Thoracic aorta (tissue), 2 donors: ENCODE measurements at places on chromosomes 16 and 17. TPM values are rescaled to one million over a fixed set of nuclear protein-coding genes. Genes with fewer than 3 reads are reported as not detected.
A peak's percentile ranks its signal among the peaks of the same experiment; 100 is the strongest.

GRCh38 chr17:65638221-65638975, 77.0 kb upstream of the AXIN2 start:
- no peak overlapping the region for H3K27ac ChIP-seq
- H3K4me1 ChIP-seq = no peaks in the 10 kb centered on the region
- H3K4me3 ChIP-seq = no peak overlapping the region
- H3K27me3 ChIP-seq = no peaks in the 10 kb centered on the region
- no peak for DNase-seq
- no peaks in the 10 kb centered on the region for H3K36me3 ChIP-seq

- no peak overlapping the region for H3K27ac ChIP-seq
- H3K4me3 ChIP-seq = no peak overlapping the region
- H3K27me3 ChIP-seq = no peaks in the 10 kb centered on the region
- peaks cover 57% of the 10 kb centered on the region for H3K36me3 ChIP-seq
- H3K4me1 ChIP-seq = no peaks in the 10 kb centered on the region
- no peak for DNase-seq
Measured at GRCh38 chr16:30723725-30724355, 24.4 kb upstream of the PHKG2 start.

- no peak overlapping the region for H3K27ac ChIP-seq
- no peaks in the 10 kb centered on the region for H3K4me1 ChIP-seq
- DNase-seq = no peak
- no peaks in the 10 kb centered on the region for H3K27me3 ChIP-seq
Measured at GRCh38 chr17:58234512-58234911, 3.9 kb upstream of the LPO start.

DNA sequence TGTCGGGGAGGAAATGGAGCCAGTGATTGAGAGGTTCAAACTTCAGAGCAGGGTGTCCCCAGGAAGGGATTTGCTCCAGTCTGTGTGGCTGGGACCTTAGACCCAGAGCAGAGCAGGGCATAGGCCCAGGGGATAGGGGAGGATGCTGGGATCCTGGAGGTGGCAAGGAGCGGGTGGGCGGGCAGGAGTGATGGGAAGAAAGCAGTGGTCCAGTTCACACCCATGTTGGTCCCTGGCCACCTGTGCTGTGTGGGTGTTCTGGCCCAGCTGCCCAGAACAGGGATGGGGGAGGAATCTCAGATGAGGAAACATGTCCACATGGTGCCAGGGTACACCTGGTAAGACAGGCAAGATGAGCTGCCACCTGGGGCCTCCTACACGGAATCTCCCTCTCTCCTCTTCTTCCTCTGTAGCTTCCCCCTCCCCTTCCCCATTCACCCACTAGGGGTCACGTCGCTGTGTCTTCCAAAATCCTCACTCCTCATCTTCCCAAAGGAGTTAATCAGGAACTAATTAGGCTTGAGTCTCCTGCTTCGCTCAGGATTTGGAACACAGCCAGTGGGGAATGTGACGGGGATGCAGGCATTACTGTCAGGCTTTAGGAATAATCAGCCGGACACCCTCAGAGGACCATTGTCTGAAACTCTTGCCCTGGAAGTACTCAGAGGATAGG, 2.3 kb downstream of the BEAN1 start:
- no peak overlapping the region for H3K4me3 ChIP-seq
- H3K27ac ChIP-seq = no peak overlapping the region
- no peaks in the 10 kb centered on the region for H3K27me3 ChIP-seq
- peaks cover 16% of the 10 kb centered on the region for H3K4me1 ChIP-seq
- H3K36me3 ChIP-seq = no peaks in the 10 kb centered on the region

DNA sequence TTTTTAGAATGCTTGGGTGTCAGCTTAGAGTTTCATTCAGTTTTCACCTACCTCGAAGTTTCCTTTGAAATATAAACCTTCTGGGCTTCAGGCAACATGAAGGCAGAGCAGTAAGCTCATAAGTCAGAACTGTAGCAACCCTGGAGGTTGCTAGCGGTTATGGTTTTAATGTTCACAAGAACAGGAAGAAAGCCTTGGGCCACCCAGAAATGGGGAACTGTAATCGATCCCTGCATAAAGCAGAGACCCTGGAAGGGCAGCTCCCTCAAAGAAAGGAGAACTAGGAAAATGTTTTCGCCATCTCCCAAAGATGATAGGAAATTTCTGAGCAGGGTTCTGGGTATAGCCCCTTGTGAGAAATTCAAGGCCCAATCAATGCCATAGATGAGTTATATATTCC, 47.8 kb upstream of the RASL10B start:
- no peaks in the 10 kb centered on the region for H3K4me1 ChIP-seq
- no peak overlapping the region for H3K27ac ChIP-seq
- no peak overlapping the region for H3K4me3 ChIP-seq

GRCh38 chr16:72657791-72658190, 390.1 kb downstream of the ZFHX3 start:
- H3K27me3 ChIP-seq = no peaks in the 10 kb centered on the region
- no peaks in the 10 kb centered on the region for H3K4me1 ChIP-seq
- H3K36me3 ChIP-seq = no peaks in the 10 kb centered on the region
- no peak for DNase-seq
- no peak overlapping the region for H3K4me3 ChIP-seq

DNA sequence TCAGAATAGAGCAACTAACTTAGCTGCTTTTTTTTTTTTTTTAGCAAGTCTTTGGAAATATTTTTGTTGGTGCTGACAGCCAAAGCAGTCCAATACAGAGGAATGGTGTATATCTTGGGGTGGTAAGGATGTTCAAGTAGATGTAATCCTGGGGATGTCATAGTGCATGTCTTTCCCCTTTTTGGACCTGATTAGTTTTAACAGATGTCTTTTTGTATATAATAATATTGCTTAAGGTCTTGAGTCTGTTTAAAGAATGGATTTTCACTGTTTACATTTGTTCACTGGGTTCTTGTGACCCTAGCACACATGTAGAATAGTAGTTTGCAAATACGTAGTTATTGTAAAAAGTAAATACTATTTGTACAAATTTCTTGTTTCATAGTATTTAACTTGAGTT, 7.9 kb downstream of the TAF15 start:
- no peaks in the 10 kb centered on the region for H3K27me3 ChIP-seq
- no peak overlapping the region for H3K27ac ChIP-seq
- peaks cover 22% of the 10 kb centered on the region for H3K36me3 ChIP-seq

DNA sequence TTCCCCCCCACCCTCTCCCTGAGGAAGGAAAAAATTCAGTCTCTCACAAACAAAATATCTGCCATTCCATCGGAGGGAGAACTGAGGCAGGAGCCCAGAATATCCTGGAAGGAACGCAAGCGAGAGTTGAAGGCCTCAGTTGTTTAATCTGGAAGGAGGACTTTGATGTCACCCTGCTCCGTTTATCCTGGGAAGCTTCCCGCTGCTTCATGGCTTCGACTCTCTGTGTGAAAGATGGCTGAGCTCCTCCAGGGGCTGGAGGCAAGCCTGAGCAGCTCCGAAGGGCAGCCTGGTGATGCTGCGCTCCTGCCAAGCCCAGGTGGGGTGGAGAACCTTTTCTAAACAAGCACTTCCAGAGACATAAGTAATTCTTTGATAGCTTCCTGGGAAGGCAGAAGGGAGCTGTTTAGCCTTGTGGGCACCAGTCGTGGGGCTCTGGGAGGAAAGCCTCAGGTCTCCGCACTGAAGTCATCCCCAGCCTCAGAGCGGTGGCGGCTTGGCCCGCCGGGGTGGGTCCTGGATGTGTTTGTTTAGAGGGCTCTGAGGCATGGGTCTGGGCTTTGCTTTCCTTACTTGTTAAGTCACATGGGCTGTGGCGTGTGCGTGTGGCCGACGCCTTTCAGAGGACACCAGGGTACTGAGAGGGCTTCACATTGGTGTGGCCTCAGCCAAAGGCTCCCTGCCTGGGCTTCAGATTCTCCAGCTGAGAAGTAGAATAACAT, 7.9 kb downstream of the NKD1 start:
- H3K4me3 ChIP-seq = peak overlapping the region; percentile 42
- H3K36me3 ChIP-seq = peaks cover 19% of the 10 kb centered on the region
- H3K4me1 ChIP-seq = peaks cover 25% of the 10 kb centered on the region
- H3K27ac ChIP-seq = peak overlapping the region; percentile 74
- no peak for DNase-seq

GRCh38 chr16:65950211-65950610, 416.3 kb upstream of the CDH5 start:
- no peaks in the 10 kb centered on the region for H3K4me1 ChIP-seq
- H3K4me3 ChIP-seq = no peak overlapping the region
- H3K27ac ChIP-seq = no peak overlapping the region
- no peak for DNase-seq
- H3K27me3 ChIP-seq = no peaks in the 10 kb centered on the region
- H3K36me3 ChIP-seq = no peaks in the 10 kb centered on the region

DNA sequence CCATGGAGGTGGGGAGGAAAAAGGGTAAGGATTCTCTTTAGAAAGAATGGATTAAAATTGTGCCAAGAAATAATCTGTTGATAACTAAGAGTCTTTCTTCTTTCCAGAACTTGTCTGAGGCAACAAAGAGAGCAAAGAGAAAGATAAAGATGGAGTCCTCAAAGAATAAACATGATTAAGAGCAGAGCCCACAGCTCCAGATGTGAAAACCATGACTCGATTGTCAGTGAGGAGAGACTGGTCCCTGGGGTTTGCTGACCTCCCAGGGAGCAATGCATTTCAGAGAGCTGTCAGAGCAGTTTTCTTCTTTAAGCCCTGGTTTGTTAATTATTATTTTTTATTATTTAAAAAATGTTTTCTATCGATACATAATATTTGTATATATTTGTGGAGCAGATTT, 74.6 kb downstream of the TMEM100 start:
- no peak for DNase-seq
- no peaks in the 10 kb centered on the region for H3K36me3 ChIP-seq
- H3K4me1 ChIP-seq = no peaks in the 10 kb centered on the region
- no peak overlapping the region for H3K4me3 ChIP-seq

GRCh38 chr17:41917679-41918313, 955 bp downstream of the ACLY start:
- H3K36me3 ChIP-seq = peaks cover 6% of the 10 kb centered on the region
- H3K4me1 ChIP-seq = peaks cover 20% of the 10 kb centered on the region
- DNase-seq = no peak
- H3K27me3 ChIP-seq = no peaks in the 10 kb centered on the region
- H3K27ac ChIP-seq = peak overlapping the region; percentile 79

DNA sequence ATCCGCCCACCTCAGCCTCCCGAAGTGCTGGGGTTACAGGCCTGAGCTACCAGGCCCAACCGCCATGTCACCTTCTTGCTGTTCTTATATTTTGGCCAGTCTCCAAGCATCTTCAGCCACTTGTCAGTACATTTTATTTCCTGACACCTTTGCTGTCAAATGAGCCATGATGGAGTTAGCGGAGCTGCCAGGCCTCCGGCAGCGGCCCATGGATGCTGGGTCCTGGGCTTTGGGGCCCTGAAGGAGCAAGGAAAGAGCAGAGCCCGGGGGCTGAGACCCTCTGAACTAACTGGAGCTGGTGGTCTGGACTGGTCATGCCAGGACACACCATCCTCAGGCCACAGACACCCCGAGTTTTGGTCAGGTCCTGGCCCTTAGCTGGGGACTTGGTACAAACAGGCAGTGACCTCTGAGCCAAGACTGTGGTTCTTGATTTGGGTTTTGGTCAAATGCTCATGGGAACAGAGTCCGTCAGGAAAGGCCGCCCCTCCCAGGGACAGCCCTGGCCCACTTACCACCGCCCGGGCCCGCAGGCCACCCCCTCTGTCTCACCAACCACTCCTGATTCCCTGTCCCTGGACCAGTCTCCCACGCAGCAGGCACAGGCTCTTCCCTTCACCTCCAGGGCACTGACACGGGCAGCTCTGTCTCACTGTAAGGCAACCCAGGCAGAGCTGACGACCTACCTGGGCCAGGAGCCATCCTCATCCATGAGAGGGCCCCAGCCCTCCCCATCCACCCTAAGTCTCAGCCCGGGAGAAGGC, 42.0 kb downstream of the TNFRSF13B start:
- no peaks in the 10 kb centered on the region for H3K4me1 ChIP-seq
- no peak overlapping the region for H3K4me3 ChIP-seq
- H3K27me3 ChIP-seq = no peaks in the 10 kb centered on the region
- no peak overlapping the region for H3K27ac ChIP-seq
- no peak for DNase-seq

- DNase-seq = no peak
- H3K4me1 ChIP-seq = no peaks in the 10 kb centered on the region
- H3K27ac ChIP-seq = no peak overlapping the region
- H3K36me3 ChIP-seq = no peaks in the 10 kb centered on the region
- no peaks in the 10 kb centered on the region for H3K27me3 ChIP-seq
Measured at GRCh38 chr17:74304184-74304583, 21.8 kb upstream of the KIF19 start.

- no peak for DNase-seq
- H3K4me1 ChIP-seq = no peaks in the 10 kb centered on the region
- no peak overlapping the region for H3K27ac ChIP-seq
- H3K36me3 ChIP-seq = no peaks in the 10 kb centered on the region
- H3K4me3 ChIP-seq = no peak overlapping the region
Measured at GRCh38 chr16:62363501-62363900, 327.3 kb upstream of the CDH8 start.

- H3K4me3 ChIP-seq = peak overlapping the region; percentile 94
- H3K36me3 ChIP-seq = no peaks in the 10 kb centered on the region
- no peaks in the 10 kb centered on the region for H3K27me3 ChIP-seq
- no peak for DNase-seq
- peaks cover 24% of the 10 kb centered on the region for H3K4me1 ChIP-seq
Measured at GRCh38 chr17:82291582-82292250, 18.2 kb upstream of the CSNK1D start.

DNA sequence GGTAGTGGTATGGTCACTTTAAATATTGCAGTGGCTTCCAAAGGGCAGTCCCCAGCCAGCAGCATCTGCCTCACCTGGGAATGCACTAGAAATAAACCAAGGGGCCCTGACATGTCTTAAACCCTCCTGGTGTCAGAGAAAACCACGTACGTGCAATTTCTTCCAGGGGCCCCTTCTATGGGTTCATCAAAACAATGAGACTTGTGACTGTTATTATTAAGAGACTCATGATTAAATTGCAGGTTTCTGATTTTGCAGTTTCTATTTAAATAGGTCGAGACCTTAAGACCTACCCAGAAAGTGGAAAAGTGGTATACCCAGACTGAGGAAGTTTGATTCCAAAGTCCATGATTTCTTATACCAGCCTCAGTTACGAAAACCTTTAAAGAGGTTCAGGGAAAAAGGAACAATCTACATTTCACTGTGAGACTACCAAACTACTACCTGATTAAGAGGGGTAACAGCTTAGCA, 746 bp upstream of the POLG2 start:
- peak overlapping the region; percentile 82 for H3K4me3 ChIP-seq
- H3K36me3 ChIP-seq = peaks cover 41% of the 10 kb centered on the region
- H3K27me3 ChIP-seq = no peaks in the 10 kb centered on the region
- no peak for DNase-seq
- H3K4me1 ChIP-seq = peaks cover 28% of the 10 kb centered on the region

- no peak for DNase-seq
- H3K27ac ChIP-seq = no peak overlapping the region
- no peaks in the 10 kb centered on the region for H3K27me3 ChIP-seq
- H3K36me3 ChIP-seq = no peaks in the 10 kb centered on the region
Measured at GRCh38 chr17:15436473-15437302, 30.7 kb downstream of the CDRT4 start.

Gene CRHR1
- not detected for total RNA-seq

Gene BCAR1
- 116 TPM for total RNA-seq

Gene GPRC5C
- 67.0 TPM for total RNA-seq

Gene SYNGR3
- 0.49 TPM for total RNA-seq

Gene ZNF778
- 17.1 TPM for total RNA-seq

Gene MAF
- total RNA-seq = 20.0 TPM

Gene ITGB3
- total RNA-seq = 68.1 TPM

Gene HOXB3
- total RNA-seq = 26.8 TPM

Gene GCGR
- not detected for total RNA-seq

Gene CDK3
- total RNA-seq = 4.9 TPM

Gene TMEM204
- total RNA-seq = 111 TPM
